Right cardiac atrium (tissue), 5 donors: ENCODE measurements at places on chromosomes 6 and 20. TPM values are rescaled to one million over a fixed set of nuclear protein-coding genes. Genes with fewer than 3 reads are reported as not detected.

Gene TCF19
- 2.0 TPM for total RNA-seq

Gene SPEF1
- total RNA-seq = not detected

Gene SLC17A1
- total RNA-seq = not detected

Gene LTV1
- 12.5 TPM for total RNA-seq

Gene HSPA12B
- 7.9 TPM for total RNA-seq

Gene GSTA4
- total RNA-seq = 15.9 TPM

Gene SOBP
- total RNA-seq = 19.3 TPM

Gene LATS1
- total RNA-seq = 19.0 TPM

Gene DPPA5
- not detected for total RNA-seq

Gene TMEM200A
- 0.45 TPM for total RNA-seq

Gene CFB
- total RNA-seq = 19.8 TPM
